ENCODE measurements at places on chromosomes 7 and 10.
A peak's percentile ranks its signal among the peaks of the same experiment; 100 is the strongest.

- no peak for DNase-seq
Observed at GRCh38 chr10:81915504-81915897, 40.5 kb downstream of the NRG3 start.

DNA sequence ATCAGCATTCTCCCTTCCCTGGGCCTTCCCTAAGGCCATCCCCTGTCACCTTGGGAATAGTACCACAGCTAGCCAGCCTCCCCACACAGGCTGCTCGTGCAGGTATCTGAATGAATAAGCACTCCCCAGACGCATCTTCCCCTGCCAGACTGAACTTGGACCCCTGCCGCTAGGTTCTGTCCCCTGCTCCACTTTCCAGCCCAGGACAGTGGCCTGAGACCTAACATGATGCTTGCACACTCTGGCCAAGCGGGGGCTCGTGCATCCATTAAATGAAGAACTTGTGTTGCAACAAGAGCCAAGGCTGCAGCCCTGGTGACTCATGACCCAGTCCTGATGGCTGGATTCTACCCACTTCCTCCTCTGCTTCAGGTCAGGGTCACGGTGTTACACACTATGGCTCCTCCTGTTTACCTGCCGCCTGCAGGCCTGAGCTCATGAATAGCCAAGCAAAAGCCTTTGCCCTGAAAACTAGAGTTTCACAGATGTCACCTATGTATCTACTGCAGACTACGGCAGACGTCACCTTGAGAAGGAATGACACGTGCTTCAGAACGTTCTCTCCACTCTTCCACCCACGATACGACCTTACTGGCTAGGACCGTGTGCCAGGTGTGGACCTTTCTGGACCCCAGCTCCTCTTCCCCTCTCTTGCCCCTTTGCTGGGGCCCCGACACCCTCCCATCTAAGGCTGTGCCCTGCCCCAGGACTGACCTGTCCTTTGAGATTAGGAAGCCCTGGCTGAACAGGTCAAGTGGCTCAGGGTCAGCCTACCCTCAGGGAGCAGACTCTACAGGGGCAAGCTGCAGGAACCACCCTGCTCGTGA lies 6.5 kb downstream of the ASB13 start:
- DNase-seq, result peak; percentile 64

GRCh38 chr10:86863484-86863842 lies 94.0 kb downstream of the MMRN2 start:
- DNase-seq, result no peak

DNA sequence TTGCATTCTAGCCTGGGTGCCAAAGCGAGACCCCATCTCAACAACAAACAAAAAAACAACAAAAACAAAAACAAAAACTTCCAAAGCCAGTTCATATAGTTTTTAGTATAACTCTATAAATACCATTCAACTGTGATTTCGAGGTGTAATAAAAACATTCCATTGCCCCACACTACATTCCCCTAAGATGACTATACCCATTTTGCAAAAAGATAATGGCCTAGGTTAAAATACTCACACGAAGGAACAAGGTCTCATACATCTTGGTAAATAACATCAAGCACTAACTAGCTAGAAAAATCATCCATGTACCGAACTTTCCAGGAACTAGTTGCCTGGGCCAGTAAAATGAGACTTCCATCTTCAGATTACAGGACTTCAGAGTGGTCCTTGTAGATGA lies 55.4 kb downstream of the GLI3 start:
- DNase-seq, result no peak

- no peak for DNase-seq
Observed at GRCh38 chr7:82114237-82114636, 329.3 kb downstream of the CACNA2D1 start.

- no peak for DNase-seq
Observed at GRCh38 chr7:2069472-2069860, 163.3 kb downstream of the MAD1L1 start.

DNA sequence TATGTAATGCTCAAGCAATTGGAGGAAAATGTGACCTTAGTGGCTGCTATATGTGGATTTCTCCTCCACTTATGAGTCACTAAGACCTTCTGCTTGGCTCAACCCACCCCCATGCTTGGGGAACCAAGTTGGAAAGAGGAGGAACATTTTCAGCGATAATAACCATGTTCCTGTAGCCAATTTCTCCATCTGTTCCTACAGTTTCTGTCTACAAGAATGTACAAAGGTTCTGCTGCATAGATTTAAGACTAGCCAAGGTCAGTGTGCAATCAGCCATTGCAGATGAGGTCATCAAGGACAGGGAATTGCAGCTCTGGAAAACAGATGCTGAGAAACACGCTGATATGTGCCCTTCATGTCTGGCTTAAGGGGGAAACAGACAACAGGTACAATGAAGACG lies 5.6 kb upstream of the NRCAM start:
- peak; percentile 43 for DNase-seq

- DNase-seq, result no peak
Observed at GRCh38 chr10:107141524-107142061, 22.9 kb downstream of the SORCS1 start.

GRCh38 chr10:102917962-102918816 lies at the start of gene CNNM2:
Gene CNNM2, plus strand, starts transcription at chr10:102918294. Its CDS starts 187 bp downstream, at chr10:102918481.
- peak; percentile 99 for DNase-seq

- no peak for DNase-seq
Observed at GRCh38 chr10:30190577-30191552, 131.5 kb upstream of the JCAD start.

- DNase-seq, result no peak
Observed at GRCh38 chr10:81405399-81405798, 469.6 kb upstream of the NRG3 start.

GRCh38 chr7:120052884-120053382 lies 220.0 kb upstream of the KCND2 start:
- DNase-seq, result peak; percentile 94
